Foreskin fibroblast (primary cell): ENCODE measurements at places on chromosomes 2 and 18.
A peak's percentile ranks its signal among the peaks of the same experiment; 100 is the strongest.

- no peak for DNase-seq
Measured at GRCh38 chr2:190677255-190677654, 28.4 kb downstream of the NAB1 start.

GRCh38 chr2:39381653-39382052 is 55.4 kb downstream of the MAP4K3 start:
- DNase-seq, result no peak

DNA sequence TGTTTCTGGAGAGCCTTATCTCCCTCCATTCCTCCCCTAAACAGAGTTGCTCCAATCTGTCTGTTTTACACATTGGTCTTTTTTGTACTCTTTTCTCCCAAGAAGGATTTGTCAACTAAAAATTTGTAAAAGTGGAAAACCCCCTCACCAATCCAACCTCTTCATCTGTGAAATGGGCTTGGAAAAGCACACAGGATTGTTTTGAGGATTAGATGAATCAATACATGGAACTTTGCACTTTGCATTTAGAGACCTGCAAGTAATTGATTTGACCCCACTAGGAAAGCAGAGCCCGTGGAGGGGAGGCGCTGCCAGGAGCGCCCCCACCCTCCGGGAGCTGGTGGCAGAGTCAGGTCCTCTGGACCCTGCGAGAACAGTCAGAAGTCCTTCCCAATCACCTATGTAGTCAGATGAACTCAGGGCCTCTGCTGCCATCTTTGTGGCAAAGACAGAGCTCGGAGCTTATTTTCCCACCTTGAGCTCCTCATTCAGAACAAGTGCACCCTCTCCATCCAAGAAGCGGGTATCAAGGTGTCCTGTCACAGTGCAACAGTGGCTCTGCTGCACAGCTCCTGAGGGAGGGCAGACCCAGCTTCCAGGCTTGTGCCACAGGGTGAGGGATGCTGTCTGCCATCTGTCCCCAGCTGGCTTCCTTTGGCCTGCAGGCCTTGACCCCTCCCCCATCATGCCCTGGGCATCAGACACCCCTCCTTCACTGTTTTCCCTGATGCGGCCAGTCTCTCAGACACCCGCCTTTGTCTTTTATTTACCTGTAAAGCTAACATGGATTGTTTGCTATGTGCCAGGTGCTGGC is 1.7 kb upstream of the TMEM185B start:
- no peak for DNase-seq

DNA sequence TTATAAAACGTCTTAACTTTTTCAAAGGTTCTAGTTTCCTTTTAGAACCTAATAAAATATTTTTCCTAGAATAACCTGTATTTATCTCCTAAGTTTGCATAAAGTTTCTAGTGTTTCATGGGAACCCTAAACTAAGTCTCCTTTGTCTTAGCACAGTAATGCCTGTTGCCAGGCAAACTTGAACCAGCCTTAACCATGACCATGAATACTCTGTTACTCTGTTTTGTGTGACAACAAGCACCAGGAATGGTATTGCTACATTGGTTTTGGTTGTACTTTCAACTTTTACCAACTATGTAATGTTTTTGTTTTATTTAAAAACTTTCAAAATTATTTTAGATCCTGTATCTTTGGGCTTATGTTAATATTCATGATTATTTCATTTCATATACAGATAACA is 137.6 kb downstream of the CERS6 start:
- DNase-seq, result no peak

DNA sequence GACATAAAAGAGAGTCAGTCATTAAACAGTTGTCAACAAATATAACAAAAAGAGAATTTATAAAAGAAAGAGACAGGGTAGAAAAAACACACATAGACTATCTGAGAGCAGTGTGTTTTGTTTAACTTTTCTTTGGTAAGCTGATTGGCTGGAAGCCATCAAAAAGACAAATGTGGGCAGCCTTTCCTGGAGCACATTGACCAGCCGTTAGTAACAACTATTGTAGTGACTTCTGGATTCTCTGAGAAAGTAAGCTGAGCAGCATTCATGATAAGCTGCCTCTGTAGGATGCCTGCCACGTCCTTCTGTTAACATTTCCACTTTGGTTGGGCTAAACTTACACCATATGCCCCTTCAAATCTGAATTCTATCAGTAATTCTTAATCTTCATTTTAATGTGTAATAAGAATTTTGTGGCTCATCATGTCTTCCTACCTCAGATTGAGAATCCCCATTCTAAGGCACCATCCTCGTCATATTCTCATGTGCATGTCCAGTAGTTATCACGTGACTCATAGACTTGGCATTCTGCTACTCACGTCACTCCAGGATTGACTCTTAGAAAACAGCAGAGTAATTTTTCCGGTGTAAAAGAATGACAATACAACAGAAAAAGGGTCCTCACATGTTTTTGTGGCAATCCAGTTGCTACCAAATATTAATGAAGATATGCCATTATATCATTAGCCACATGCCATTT is 43.4 kb upstream of the DNAJC10 start:
- peak; percentile 21 for DNase-seq

DNA sequence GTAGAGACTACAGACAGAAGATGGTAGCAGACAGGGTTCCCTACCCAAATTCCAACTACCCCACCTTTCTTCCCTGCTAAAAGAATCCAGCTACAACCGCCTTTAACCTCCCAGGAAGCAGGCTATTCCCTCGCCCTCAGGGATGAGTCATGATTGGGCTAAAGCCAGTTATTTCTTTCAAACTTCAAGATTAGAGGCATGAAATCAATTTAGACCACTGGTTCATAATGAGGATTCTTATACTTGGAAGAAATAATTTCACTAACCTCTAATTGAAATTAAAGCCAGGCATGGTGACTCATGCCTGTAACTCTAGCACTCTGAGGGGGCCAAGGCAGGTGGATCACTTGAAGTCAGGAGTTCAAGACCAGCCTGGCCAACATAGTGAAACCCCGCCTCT is 20.0 kb downstream of the TRIP12 start:
- peak; percentile 84 for DNase-seq

- DNase-seq, result no peak
Measured at GRCh38 chr2:47300609-47301276, 102.2 kb upstream of the MSH2 start.

DNA sequence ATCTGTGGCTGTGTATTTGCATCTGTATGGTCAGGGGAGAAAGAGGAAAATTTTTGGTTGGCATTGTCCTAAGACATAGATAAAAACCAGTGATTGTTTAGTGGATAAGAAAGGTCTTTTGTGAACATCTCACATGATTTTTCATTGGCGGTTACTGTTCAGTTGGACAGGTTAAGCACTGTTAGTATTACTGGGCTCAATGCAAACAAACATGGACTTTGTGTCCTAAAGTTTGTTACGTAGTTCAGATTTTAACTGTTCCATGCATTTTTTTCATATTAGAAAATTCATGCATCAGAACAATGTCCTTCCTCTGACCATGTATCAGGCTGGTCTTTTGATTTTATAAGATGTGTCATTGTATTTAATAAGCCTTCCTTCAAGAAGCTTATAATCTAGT is 368.0 kb downstream of the MEIS1 start:
- no peak for DNase-seq

DNA sequence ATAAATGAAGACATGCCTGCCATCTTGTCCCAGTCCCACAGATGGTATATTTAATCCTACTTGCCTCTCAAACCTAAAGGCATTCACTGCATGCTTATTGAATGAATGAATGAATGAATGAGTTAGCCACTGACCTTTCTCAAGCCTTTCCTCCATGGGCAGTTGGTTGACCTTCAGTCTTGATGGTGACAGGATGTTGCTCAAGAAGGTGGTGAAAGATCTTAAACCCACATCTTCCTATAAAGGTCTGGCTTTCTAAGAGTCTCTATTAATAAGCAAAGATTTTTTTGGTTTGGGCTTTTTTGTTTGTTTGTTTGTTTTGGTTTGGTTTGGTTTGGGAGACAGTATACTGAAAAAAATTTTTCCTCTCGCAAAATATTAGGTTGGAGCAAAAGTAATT is 41.7 kb downstream of the KIAA2012 start:
- peak; percentile 51 for DNase-seq

- peak; percentile 58 for DNase-seq
Measured at GRCh38 chr2:127356531-127356930, 31.2 kb downstream of the MAP3K2 start.

DNA sequence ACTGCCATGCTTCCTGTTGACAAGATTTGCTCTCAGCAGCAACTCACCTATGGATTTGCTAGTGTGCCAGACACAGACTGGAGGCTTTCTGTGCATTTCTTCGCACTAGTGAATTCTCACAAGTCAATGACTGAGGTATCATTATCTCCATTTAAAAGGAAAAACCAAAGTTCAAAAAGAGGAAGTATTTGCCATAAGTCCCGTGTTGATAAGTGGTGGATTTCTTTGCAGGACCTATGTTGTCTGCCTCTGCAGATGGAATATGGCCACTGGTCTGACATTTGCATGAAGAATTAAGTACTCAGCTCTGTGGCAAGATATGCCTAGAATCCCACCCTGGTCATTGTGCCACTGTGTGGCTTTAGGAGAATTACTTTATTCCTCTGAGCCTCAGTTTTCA is 299.6 kb downstream of the PAX3 start:
- no peak for DNase-seq

DNA sequence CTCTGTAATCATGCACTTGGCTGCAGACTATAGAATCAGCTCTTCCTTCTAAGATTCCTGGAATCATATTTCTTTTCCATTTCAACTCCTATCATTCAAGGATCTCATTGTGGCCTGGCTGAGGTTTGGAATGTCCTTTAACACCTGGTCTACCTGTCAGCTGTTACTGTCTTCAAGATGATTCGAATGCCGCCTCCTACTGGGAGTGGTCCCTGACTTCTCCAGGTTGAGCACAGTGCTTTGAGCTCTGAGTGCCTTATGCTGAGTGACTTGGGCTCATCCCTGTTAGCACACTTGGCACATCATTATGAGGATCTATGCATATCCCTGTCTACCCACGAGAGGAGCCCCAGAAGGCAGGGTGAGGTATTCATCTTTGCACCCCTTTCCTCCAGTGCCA is 87.6 kb downstream of the MARCHF4 start:
- no peak for DNase-seq

GRCh38 chr18:13291745-13292447 is 73.3 kb downstream of the LDLRAD4 start:
- DNase-seq, result no peak

GRCh38 chr2:176679061-176679669 is 409.9 kb downstream of the MTX2 start:
- DNase-seq, result no peak

GRCh38 chr2:226895579-226895978 is 59.7 kb downstream of the RHBDD1 start:
- DNase-seq, result no peak

DNA sequence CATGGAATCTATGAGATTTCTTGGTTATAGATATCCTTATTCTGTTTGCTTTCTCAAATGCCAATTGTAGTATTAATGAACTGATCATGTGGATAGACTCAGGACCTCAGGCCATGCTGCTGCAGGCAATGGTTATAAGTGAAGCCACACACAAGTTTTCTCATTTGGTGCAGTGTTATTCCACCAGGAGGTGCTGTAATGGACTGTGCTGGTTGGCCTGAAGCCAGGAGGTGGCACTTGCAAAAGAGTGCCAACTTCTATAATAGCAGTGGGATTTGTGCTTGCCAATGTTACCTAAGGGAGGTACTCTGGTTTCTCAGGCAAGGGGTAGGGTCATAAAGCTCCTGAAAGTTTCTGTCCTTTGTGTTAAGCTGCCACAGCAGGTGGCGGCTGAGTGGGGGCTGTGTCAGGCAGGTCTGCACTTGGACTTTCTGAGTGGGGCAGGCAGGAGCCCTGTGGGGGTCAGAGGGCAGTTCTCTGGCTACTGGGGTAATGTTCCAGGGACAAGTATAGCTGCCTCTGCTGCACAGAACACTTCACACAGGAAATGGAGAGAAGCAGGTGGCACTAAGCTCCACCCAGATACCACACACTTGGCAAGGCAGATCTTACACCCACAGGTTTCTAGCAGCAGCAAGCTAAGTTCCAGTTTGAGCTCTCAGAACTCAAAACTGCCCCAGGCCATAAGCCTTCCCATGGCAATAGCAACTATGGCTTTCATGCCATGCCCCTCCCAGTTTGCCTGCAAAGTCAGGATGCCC is 352.6 kb upstream of the CWC22 start:
- DNase-seq, result no peak

DNA sequence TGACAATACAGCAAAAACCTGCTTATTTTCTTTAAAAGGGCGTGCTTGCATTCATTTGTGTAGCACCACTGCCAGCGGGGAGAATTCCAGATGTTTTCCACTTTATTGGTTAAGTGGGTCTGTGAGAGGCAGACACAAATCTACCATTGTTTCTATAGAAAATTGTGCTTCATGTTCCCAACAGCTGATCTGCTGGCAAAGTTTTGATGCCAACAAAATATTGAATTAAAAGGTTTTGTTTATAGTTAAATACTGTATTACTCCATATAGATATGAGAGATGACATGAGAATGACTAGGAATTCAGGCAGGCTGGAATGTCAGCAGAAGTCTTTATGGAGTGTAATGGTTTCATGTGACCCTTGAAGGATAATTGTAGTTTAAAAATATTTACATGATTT is 182.7 kb downstream of the MC4R start:
- no peak for DNase-seq

GRCh38 chr2:128584296-128584890 is 265.7 kb upstream of the HS6ST1 start:
- peak; percentile 90 for DNase-seq
